ENCODE measurements at places on chromosomes 1 and 21. TPM values are rescaled to one million over a fixed set of nuclear protein-coding genes. Genes with fewer than 3 reads are reported as not detected.

DNA sequence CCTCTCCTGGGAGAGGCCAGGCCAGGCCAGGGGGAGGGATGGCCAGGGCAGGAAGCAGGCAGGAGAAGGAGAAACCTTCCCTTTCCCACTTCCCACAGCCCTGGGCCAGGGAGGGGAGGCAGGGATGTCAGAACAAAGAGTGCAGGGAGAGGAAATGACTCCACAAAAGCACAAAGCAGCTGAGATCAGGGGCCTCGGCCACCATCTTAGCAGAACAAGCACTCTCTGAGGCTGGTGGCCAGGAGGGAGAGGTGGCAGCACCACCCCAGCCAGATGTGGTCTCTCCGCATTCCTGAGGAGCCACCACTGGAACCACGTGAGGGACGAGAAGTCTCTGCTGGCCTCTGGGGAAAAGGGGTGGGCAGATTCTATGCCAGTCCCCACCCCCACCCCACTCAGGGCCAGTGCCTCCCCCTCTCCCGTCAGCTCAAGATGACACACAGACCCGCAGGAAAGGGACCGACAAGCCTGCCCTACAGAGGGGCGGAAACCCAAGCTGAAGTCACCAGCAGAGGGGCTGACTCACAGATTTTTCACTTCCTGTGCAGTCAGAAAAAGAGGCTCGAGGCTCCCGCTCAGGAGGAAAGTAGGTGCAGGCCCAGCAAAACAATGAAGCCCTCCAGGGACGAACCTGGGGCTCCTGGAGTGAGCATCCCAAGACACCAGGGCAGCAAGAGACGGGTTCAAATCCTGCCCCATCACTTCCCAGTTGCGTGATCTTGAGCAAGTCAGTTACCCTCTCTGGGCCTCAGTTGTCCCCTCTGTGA lies 24.1 kb upstream of the ALDH4A1 start:
- no peak for DNase-seq

DNA sequence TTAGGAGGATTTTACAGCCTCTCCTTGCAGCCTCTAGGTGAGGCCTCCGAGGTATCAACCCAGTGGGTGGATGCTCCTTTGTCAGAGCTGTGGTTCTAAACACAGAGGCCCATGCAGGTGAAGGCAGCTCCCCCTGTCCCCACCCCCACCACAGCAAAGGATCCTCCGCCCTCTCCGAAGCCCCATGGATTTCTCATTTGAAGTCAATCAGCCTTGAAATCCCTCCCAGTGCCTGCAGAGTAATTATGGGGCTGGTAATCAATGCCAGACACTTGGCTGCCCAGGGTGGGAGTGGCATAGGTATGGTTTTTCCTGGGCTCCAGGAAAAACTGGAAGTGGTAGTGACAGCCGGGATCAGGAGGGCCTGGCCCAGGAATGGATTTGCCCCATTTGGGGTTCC lies 119.5 kb upstream of the CSF3R start:
- DNase-seq = no peak

DNA sequence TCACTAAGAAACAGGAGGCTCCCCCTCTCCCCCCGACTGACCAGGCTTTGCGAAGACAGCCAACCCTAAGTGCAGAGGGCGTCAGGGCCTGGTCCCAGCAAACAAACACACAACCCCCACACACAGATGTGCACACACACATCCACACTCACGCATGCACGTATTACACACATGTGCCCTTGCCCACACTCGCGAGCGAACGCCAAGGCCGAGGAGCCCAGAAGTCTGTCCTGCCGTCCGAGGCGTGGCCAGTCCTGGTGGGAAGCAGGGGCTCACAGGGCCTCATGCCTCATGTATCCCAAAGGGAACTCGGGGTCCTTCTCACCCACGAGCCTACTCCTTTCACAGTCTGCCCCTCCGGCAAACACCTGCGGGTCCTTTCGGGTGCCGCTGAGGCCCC lies 2.0 kb downstream of the SDF4 start:
- no peak for DNase-seq

GRCh38 chr1:32989160-32990050 lies 24.8 kb upstream of the RNF19B start:
- DNase-seq = no peak

- no peak for DNase-seq
These were observed 392 bp upstream of the TAGLN2 start for GRCh38 chr1:159925719-159926078.

- DNase-seq = no peak
These were observed 6.1 kb downstream of the PTPN7 start for GRCh38 chr1:202154148-202154765.

GRCh38 chr1:208324005-208324404 lies 79.8 kb upstream of the PLXNA2 start:
- DNase-seq = no peak

C1orf56 gene
- 6.5 TPM for polyA plus RNA-seq

FCRL6 gene
- polyA plus RNA-seq = 0.34 TPM

OR2T3 gene
- not detected for polyA plus RNA-seq

IL6R gene
- polyA plus RNA-seq = 7.1 TPM

Measured in forelimb muscle (tissue), 1 donor.